Stimulated activated CD4-positive, alpha-beta T cell treated with anti-CD3 and anti-CD28 coated beads, Interleukin-4, amount 100 ng/mL, for 4 hours (primary cell): ENCODE measurements at places on chromosomes 1 and 21.
A peak's percentile ranks its signal among the peaks of the same experiment; 100 is the strongest.

- DNase-seq, result no peak
Measured at GRCh38 chr21:41973861-41974751, 20.3 kb upstream of the C2CD2 start.

- no peak for DNase-seq
Measured at GRCh38 chr1:97277891-97278654, 556.5 kb downstream of the PTBP2 start.

GRCh38 chr1:185860859-185861258 lies 126.7 kb downstream of the HMCN1 start:
- DNase-seq, result no peak

GRCh38 chr1:67020304-67020703 lies 33.6 kb downstream of the SLC35D1 start:
- DNase-seq, result no peak

- no peak for DNase-seq
Measured at GRCh38 chr1:3036447-3037280, 15.4 kb downstream of the ACTRT2 start.

- no peak for DNase-seq
Measured at GRCh38 chr1:61978796-61979195, 215.9 kb upstream of the L1TD1 start.

DNA sequence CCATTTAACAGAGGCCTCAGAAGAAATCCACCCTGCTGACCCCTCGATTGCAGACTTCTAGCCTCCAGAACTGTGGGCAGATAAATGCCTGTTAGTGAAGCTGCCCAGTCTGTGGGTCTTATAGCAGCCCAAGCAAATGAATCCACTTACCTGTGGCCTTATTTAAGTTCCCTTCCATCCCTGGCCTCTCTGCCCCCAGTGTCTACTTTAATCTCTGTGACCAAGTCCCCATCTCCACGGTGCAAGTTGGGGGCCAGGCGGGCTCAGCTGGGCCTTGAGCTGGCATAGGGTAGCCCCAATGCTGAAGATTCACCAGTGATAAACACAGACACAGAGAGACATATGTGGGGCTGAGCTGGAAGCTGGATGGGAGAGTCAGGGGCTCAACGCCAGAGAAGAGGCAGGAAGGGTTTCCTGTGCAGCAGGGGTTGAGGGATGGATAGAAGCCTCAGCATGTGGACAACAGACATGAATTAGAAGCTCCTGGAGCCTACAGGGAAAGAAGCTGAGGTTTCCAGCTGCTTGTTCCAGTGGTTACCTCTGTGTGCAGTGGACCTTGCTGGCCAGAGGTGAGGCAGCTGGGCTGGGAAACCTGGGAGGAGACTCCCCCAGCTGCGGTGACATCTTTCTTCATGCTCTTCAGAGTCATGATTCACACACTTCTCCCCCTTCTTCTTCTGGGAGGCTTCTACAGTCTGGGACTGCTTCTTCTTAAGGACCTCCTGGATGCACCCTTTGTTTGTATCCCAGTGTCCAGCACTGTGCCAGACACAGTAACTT lies 13.4 kb upstream of the B3GALT5 start:
- no peak for DNase-seq

GRCh38 chr1:212297338-212297737 lies 12.1 kb downstream of the PPP2R5A start:
- no peak for DNase-seq

DNA sequence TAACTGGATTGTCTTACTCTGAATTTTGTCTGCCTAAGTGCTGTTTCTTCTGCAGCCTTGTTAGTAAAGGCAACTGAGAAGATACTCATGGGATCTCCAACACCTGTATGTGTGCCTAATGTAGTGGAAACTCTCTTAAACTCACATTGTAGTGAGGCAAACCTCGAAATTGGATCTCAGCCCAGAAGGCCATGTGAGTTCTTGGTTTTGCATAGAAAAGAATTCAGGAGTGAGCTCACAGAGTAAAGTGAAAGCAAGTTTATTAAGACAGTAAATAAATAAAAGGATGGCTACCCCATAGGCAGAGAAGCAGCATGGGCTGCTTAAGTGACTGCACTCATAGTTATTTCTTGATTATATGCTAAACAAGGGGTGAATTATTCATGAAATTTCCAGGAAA lies 1344.7 kb downstream of the NCAM2 start:
- DNase-seq, result no peak

- peak; percentile 24 for DNase-seq
Measured at GRCh38 chr1:67429528-67430357, 459 bp downstream of the SERBP1 start.

DNA sequence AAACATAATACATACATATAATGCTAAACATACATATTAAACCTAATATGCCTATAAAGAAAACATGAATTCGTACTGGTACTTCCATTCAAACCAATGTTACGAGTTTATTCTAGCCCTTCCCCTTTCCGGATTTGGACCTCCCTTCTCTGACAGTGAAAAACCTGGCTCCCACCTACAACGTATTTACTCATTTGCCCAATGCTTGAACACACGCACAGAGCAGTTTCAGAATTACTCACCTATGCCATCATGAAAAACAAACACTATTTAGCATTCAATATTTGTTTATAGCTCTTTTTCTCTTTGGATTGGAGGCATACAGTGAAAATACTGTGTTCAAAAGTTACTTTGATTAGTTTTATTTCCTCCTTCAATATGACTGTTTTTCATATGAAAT lies 204.4 kb downstream of the LMX1A start:
- no peak for DNase-seq

DNA sequence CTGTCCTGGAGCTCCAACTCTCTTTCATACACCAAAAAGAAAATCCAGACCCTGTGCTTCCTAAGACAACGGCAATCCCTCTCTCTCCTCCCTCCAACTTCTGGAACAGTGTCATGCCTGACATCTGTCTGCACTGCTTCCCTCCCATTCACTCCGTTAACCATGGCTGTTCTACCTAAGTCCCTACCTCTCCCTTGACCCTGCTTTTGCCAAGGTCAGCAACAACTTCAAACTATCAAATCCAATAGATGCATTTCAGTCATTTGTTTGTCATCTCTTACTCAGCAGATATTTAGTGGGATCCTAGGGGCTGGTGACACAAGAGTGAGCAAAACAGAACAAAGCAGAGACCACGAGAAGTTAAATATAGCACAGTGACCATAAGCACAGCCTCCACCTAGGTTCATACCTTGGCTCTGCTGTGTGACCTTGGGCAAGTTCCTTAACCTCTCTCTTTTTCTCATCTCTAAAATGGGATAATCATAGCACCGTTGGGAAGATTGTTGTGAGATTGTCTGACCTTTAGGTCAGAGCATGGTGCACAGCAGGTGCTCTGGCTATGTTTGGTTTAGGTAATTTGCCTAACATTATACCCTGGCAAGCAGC lies 88.9 kb downstream of the TMEM53 start:
- DNase-seq, result no peak

- no peak for DNase-seq
Measured at GRCh38 chr1:81670286-81670685, 130.4 kb upstream of the ADGRL2 start.

GRCh38 chr1:155420788-155421187 lies 100.1 kb downstream of the RUSC1 start:
- DNase-seq, result no peak

DNA sequence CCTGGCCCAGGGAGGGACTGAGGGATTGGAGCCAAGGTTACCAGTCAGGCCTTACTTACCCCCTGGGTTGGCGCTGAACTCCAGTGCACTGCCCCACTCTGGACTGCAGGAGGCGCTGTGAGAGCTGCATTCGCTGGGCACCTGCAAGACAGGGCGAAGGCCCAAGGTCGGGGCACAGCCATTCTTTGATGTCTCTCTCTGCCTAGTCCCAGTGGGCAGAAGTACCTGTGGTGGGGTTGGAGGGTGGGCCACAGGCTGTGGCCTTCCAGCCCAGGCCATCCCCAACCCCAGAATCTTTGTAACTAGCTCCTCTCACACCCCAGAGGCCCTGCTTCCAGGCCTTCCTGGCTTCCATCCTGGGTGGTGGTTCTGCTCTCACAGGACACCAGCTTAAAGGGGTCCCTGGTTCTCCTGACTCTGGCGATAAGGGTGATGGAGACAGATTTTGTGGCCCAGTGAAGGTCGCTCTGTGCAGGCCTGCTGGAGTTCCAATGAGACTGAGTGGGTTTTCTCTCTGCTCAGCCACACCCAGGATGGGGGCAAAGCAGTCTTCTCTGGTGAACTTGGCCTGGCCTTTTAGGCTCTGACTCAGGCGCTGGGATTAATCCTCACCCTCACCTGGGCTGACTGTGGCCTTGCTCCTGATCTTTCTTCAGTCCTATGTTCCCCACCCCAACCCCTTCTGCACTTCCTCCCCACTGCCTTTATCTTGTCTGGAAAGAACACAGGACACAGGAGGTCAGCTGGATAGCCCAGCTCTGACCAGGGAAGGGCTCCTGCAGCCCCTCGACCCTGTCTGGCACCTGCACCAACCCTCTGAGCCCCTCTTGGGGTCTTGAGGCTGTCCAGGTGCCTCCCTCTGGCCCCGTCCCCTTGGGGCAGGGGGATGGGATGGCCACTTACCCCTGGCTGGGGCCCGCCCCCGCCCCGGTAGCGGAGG lies 954 bp downstream of the MYOG start:
- no peak for DNase-seq

GRCh38 chr1:151361883-151362282 lies 10.6 kb downstream of the SELENBP1 start:
- DNase-seq, result no peak

- no peak for DNase-seq
Measured at GRCh38 chr21:34020005-34020847, 53.2 kb upstream of the MRPS6 start.

DNA sequence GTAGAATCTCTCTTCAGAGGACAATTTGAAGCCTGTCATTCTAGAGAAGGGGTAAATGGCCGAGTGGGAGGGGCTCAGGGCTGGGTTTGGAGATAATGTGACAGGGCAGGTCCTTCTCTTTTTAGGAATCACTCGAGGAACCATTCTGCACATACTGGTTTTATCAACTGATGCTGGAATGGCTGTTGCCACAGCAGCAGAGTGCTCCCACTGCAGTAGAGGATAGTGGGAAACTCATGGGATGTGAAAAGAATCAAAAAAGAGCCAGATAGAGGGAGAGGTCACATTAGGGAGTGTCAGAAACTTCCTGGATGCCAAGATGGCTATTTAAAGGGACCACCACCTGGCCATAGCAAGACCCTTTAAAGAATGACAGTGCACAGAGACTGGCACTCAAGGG lies 105.3 kb downstream of the NAV1 start:
- no peak for DNase-seq

DNA sequence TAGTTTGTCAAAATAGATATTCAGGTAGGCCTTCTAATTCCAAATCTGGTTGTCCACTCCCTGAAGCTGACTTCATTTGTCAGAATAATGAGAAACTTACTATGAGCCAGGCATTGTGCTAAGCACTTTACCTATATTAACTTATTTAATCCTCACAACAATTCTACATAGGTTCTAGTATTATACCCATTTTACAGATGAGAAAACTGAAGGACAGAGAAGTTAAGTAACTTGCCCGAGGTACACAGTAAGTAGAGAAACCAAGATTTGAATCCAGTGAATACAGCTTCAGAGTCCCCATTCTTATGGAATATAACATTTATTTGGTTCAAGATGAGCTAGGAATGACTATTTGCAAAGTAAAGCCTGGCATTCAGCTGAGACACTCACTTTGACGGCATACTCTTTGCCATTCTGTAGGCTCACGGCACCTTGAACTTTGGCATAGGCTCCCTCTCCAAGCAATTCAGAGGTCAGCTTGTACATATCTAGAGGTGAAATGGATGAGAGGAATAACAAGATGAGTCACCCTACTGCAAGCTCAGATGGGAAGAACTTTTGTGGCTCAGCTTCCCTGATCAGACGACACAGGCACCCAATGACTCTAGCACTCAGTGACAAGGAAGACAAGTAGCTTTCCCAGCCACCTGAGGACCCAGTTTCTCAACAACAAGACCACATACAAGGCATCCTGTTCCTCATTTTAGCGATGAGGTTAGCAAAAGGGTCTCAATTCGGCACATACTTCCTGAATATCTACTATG lies 23.7 kb downstream of the MKNK1 start:
- no peak for DNase-seq

DNA sequence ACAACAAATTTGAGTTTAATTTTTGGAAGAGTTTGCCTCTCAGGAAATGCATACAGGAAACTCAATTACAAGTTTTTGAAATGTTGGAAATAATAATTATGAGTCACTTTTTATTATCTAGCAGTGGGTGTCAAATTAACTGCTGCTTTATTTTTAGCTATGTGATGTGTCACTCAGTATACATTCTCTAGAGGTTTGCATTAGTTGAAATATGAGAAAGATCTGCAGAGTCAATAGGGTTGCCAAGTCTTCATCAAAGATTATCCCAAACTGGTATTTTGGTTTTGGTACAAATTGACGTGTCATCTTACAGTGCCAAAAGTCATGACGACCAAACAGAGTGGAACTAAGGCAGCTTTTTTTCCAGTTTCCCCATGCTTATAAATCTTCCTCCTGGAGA lies 54.3 kb upstream of the DIPK1A start:
- no peak for DNase-seq

DNA sequence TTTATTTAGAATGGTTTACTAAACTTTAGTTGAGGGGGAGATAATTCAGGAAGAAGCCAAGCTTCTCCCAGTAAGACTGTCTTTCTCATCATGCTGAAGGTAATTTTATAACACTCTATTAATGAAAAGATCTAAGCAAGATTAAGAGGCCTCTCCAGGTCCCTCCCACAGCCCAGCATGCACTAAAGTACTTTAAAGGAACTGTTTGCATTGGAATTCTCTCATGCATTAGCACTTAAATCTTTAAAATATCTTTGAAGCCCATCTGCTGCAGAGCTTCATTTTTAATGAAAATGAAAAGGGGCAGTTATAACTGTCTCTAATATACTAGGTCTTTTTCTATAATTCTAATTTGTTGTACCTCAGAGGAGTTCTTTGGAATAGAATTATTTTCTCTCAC lies 1379.1 kb upstream of the ADGRL4 start:
- no peak for DNase-seq

GRCh38 chr1:1755426-1755825 lies 22.8 kb downstream of the NADK start:
- DNase-seq, result no peak

- DNase-seq, result no peak
Measured at GRCh38 chr1:54259546-54260140, 59.7 kb downstream of the MRPL37 start.

- peak; percentile 30 for DNase-seq
Measured at GRCh38 chr1:23634840-23635651, 56.6 kb upstream of the RPL11 start.

- DNase-seq, result no peak
Measured at GRCh38 chr1:150875197-150876118, 941 bp downstream of the ARNT start.

DNA sequence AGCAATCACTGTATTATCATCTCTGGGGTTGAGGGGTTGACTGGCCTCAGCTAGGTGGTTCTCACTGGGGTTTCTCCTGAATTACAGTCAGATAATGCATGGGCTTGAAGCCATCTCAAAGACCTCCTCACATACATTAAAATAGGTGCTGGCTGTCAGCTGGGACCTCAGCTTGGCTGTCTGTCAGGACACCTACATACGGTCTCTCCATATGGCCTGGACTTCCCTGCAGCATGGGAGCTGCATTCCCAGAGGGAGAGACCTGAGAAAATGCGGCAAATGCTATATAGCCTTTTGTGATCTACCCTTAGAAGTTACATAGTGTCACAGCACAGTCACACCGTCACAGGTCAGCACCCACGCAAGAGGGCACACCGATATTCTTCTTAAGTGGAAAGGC lies 93.6 kb downstream of the TSEN15 start:
- no peak for DNase-seq

- no peak for DNase-seq
Measured at GRCh38 chr1:220684890-220685289, 5.3 kb upstream of the C1orf115 start.
